ENCODE measurements at places on chromosomes 13 and 19.

- no peak for DNase-seq
Observed at GRCh38 chr19:52584736-52585440, 14.8 kb downstream of the ZNF701 start.

DNA sequence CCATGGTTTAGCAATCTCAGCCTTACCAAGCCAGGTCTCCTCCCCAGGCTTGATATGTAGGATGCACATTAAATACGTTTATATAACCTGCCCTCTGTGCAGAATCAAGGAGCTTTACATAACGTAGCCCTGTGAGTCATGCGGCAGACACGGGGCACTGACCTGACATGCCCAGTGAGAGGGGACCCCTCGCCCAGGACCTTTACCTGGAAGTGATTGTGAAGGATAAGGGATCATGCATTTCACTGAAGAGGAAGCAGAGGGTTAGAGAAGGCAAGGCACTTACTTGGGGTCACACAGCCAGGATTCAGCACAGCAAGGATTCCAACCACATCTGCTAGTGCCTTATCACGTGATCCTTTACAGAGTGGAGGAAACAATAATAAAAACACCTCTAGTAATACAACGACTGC lies 18.9 kb upstream of the FOSB start:
- no peak for DNase-seq

- DNase-seq: no peak
Observed at GRCh38 chr13:42707048-42707447, 74.3 kb upstream of the FAM216B start.

DNA sequence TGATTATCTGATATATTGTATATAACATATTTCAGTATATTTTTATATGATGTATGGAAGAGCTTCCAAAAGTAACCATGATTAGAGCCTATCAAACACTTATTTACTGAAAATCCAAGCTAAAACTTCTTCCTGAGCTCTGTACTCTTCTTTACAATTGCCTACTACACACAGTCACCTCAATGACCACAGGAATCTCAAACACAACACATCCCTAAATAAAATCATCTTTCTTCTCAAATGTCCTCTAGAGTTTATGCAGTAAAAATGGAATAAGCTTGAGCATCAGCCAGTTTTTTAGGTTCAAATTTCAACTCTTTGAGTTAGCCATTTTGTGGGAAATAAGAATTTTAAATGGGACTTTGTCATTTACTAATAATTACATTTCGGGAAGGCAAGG lies 102.6 kb upstream of the FNDC3A start:
- DNase-seq: no peak

- DNase-seq: no peak
Observed at GRCh38 chr13:45206340-45206739, 5.5 kb upstream of the KCTD4 start.

DNA sequence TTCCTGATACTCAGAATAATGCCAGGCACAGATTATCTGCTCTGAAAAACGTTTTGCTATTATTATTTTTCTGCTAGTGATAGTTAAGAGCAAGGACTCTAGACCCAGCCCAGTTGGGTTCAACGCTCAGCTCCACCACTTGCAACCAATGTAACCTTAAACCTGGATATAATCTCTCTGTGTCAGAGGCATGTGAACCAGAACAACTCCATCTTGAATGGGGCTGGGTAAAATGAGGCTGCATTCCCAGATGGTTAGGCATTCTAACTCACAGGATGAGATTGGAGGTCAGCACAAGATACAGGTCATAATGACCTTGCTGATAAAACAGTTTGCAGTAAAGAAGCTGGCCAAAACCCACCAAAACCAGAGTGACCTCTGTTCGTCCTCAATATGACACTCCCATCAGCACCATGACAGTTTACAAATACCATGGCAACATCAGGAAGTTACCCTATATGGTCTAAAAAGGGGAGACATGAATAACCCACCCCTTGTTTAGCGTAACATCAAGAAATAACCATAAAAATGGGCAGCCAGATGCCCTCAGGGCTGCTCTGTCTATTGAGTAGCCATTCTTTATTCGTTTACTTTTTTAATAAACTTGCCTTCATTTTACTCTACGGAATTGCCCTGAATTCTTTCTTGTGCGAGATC lies 13.6 kb downstream of the FAM187B start:
- no peak for DNase-seq

DNA sequence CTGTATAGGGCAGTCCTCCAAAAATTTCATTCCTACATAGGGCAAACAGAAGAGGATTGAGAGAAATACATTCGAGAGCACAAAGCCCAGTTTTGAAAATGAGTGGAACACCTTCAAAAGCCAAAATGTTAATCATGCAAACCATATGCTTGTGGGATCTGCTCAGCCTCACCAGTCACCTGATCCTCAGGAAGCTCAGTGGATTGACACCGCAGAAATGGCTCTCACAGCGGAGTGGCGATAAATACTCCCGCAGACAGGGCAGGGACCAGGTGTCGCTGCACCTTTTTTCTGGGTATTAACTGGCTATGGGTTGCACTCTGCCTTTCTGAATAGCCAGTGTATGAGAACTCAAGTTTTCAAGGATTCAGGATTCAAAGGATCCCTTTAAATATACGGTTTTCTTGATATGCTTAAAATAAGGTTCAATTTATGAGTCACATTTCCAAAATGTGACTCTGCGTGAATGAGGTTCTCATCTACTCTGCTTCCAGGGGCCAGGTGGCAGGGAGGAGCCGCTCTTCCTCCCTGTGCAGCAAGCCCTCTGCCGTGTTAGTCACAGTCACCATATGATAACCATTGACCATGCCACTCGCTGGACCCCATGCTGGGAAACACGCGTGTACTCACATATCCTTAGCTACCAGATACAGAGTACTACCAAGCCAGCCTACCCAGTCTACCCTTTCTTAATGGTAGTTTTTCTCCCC lies 18.3 kb upstream of the DHRS12 start:
- DNase-seq: no peak
